ENCODE measurements at places on chromosomes 1 and 21. TPM values are rescaled to one million over a fixed set of nuclear protein-coding genes. Genes with fewer than 3 reads are reported as not detected.

- no peak for DNase-seq
- no peaks in the 10 kb centered on the region for H3K27me3 ChIP-seq
- no peak overlapping the region for H3K4me3 ChIP-seq
- H3K36me3 ChIP-seq: no peaks in the 10 kb centered on the region
- no peaks in the 10 kb centered on the region for H3K4me1 ChIP-seq
Measured at GRCh38 chr1:72018562-72018961, 263.8 kb downstream of the NEGR1 start.

GRCh38 chr1:54904476-54905048 is 17.6 kb upstream of the DHCR24 start:
- peaks cover 48% of the 10 kb centered on the region for H3K27me3 ChIP-seq
- DNase-seq: no peak
- H3K4me3 ChIP-seq: no peak overlapping the region
- H3K36me3 ChIP-seq: peaks cover 7% of the 10 kb centered on the region

RGS18 gene
- total RNA-seq: 106 TPM

CR1L gene
- total RNA-seq: 0.81 TPM

GRCh38 chr1:244083383-244083943 is 32.4 kb downstream of the ZBTB18 start:
- DNase-seq: no peak
- H3K36me3 ChIP-seq: peaks cover 7% of the 10 kb centered on the region
- H3K27me3 ChIP-seq: peaks cover 45% of the 10 kb centered on the region
- H3K4me3 ChIP-seq: no peak overlapping the region
- no peak overlapping the region for H3K27ac ChIP-seq

DNA sequence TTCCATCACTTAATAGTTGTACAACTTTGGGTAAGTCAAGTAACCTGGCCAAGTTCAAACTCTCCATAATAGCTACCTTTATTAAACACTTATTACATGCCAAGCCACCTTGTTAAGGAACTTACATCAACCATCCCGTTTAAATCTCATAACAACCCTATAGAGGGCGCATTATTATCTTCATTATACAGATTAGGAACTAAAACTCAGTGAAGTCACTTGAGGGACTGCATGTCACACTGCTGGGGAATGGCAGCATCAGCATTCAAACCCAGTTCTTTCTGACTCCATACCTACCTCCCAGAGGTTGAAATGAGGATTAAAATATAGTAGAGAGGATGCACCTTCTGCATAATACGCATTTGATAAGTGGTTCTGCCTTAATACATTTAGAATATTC is 47.1 kb upstream of the PLA2G2C start:
- no peak overlapping the region for H3K27ac ChIP-seq
- DNase-seq: no peak
- H3K4me1 ChIP-seq: peaks cover 6% of the 10 kb centered on the region
- no peaks in the 10 kb centered on the region for H3K36me3 ChIP-seq
- peaks cover 65% of the 10 kb centered on the region for H3K27me3 ChIP-seq

CLCA4 gene
- total RNA-seq: not detected

- H3K27me3 ChIP-seq: peaks cover 27% of the 10 kb centered on the region
- H3K27ac ChIP-seq: no peak overlapping the region
- DNase-seq: no peak
- peaks cover 3% of the 10 kb centered on the region for H3K36me3 ChIP-seq
Measured at GRCh38 chr1:199667089-199667488, 360.4 kb upstream of the NR5A2 start.

GRCh38 chr1:109312246-109312645 is 5.4 kb upstream of the MYBPHL start:
- DNase-seq: no peak
- no peak overlapping the region for H3K27ac ChIP-seq
- H3K4me1 ChIP-seq: peaks cover 2% of the 10 kb centered on the region
- peaks cover 47% of the 10 kb centered on the region for H3K27me3 ChIP-seq
- H3K36me3 ChIP-seq: no peaks in the 10 kb centered on the region

DNA sequence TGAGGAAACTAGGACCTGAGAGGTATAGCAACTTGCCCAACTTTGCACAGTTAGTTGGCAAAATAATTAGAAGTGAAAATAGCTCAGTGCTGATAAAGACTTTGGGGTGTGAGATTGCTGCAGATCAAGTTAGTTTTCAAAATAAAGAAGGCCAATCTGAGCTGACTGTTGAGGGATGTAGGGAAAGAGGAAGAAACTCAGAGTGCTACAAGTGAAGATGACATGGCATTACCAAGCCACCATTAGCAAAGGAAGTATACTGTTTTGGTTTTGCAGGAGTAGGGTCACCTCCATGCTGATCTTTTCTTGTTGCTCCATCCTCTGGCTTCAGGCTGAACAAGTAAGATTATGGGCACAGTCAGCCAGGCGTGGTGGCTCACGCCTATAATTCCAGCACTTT is 78.7 kb upstream of the ADAM30 start:
- peak overlapping the region; percentile 4 for H3K27ac ChIP-seq
- no peak overlapping the region for H3K4me3 ChIP-seq
- DNase-seq: no peak
- no peaks in the 10 kb centered on the region for H3K27me3 ChIP-seq
- peaks cover 9% of the 10 kb centered on the region for H3K36me3 ChIP-seq

ALX3 gene
- not detected for total RNA-seq

- H3K36me3 ChIP-seq: no peaks in the 10 kb centered on the region
- H3K27me3 ChIP-seq: no peaks in the 10 kb centered on the region
- no peak overlapping the region for H3K27ac ChIP-seq
- H3K4me3 ChIP-seq: no peak overlapping the region
- H3K4me1 ChIP-seq: peaks cover 24% of the 10 kb centered on the region
Measured at GRCh38 chr1:31977385-31978131, 36.1 kb upstream of the KHDRBS1 start.

DNA sequence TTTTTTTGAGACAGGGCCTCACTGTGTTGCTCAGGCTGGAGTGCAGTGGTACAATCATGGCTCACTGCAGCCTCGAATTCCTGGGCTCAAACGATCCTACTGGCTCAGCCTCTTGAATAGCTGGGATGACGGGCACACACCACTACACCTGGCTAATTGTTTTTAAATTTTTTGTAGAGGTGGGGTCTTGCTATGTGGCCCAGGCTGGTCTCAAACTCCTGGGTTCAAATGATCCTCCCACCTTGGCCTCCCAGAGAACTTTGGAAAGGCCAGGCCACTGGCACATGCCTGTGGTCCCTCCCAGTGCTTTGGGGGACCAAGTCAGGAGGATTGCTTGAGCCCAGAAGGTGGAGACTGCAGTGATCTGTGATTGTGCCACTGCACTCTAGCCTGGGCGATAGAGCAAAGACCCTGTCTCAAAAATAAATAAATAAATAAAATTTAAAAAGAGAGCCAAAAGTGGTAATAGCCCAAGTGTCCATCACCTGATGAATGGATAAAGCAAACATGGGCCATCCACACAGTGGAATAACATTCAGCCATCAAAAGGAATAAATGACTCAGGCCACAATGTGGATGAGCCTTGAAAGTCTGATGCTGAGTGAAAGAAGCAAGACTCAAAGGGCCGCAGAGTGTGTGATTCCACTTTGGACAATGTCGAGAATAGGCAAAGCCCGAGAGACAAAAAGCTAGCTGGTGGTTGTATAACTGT is 40.8 kb downstream of the PRSS38 start:
- H3K36me3 ChIP-seq: peaks cover 5% of the 10 kb centered on the region
- peaks cover 8% of the 10 kb centered on the region for H3K4me1 ChIP-seq
- H3K27ac ChIP-seq: no peak overlapping the region

DNA sequence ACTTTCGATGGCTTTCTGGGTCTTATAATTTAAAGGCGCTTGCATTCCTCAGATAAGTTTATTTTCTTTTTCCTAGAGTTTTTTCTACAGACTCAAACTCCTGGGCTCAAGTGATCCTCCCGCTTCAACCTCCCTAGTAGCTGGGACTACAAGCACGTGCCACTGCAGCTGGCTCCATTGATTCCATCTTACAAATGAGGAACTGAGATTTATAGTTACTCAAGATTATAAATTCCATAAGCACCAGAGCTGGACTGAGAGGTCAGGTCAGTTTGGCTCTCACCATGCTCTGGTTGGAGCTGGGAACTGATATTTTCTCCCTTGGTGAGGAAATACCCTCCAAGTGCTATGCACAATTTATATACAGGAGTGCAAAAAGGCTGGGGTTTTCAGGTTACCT is 13.4 kb upstream of the PRPF38B start:
- H3K4me1 ChIP-seq: no peaks in the 10 kb centered on the region
- H3K27ac ChIP-seq: no peak overlapping the region
- no peaks in the 10 kb centered on the region for H3K27me3 ChIP-seq
- H3K36me3 ChIP-seq: peaks cover 4% of the 10 kb centered on the region

DNA sequence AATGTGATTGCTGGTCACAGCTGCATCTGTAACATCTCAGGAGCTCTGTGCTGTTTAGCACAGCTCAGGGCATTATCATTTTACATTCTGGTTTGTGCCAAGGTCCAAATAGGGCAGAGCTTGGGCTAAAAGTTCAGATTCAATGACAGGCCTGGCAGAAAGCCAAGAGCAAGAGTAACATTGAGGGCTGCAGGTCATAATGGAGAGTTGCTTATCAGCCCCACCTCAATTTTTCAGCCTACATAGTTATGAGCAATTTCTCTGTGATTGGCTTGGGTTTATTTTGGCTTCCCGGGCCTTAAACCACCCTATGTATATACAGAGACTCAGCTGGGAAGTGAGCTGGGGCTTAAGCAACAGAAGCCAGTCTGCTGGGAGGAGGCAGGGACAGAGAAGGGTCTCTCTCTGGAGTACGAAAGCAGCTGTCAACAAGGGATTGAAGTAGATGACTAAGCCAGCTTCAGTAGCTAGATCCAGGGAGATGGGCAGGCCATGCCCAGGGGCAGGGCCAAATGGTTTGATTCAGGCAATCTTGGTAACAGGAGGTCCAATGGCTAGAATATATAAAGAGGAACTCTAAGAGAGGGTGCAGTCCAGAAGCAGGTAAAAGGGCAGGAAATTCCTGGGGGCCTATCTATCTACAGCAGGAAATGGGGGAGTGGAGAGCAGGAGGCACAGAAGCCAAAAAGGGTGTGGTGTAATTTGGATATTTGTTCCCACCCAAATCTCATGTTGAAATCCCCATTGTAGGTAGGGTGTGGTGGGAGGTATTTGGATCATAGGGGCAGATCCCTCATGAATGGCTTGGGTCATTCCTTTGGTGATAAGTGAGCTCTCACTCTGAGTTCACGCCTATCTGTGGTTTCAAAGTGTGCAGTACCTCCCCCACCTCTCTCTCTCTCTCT is 49.0 kb downstream of the BRINP2 start:
- H3K27ac ChIP-seq: no peak overlapping the region
- no peak for DNase-seq
- H3K27me3 ChIP-seq: no peaks in the 10 kb centered on the region
- no peak overlapping the region for H3K4me3 ChIP-seq

DNA sequence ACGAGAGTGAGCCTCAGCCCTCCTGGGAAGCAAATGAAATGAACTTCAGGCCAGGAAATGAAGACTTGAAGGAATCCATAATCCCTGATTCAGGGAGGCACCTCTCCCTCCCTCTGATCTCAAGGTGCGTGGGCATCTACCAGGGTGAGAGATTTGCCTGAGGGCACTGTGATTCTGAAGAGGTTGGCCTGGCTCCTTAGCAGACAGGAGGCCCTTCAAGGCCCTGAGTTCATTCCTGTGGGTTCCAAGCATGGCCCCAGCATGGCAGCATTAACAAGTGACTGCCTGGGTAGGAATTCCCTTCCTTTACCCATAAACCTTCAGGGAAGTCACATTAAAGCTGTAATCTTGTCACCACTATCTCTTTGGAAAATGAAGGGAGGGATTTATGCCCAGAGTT is 29.8 kb upstream of the IFNGR2 start:
- H3K4me3 ChIP-seq: no peak overlapping the region
- peaks cover 8% of the 10 kb centered on the region for H3K4me1 ChIP-seq
- no peaks in the 10 kb centered on the region for H3K36me3 ChIP-seq

GRCh38 chr1:190159146-190159545 is 318.5 kb downstream of the BRINP3 start:
- H3K27me3 ChIP-seq: no peaks in the 10 kb centered on the region
- H3K4me3 ChIP-seq: no peak overlapping the region
- no peak overlapping the region for H3K27ac ChIP-seq
- H3K36me3 ChIP-seq: no peaks in the 10 kb centered on the region
- no peaks in the 10 kb centered on the region for H3K4me1 ChIP-seq

GPR37L1 gene
- total RNA-seq: not detected

- H3K27ac ChIP-seq: no peak overlapping the region
- no peak for DNase-seq
- H3K4me1 ChIP-seq: no peaks in the 10 kb centered on the region
- peaks cover 28% of the 10 kb centered on the region for H3K27me3 ChIP-seq
- no peaks in the 10 kb centered on the region for H3K36me3 ChIP-seq
Measured at GRCh38 chr21:37528150-37528937, 161.8 kb downstream of the DYRK1A start.

GRCh38 chr1:204649721-204650521 is 35.6 kb downstream of the LRRN2 start:
- H3K27me3 ChIP-seq: peaks cover 33% of the 10 kb centered on the region
- DNase-seq: no peak
- no peak overlapping the region for H3K27ac ChIP-seq
- no peak overlapping the region for H3K4me3 ChIP-seq

- no peaks in the 10 kb centered on the region for H3K27me3 ChIP-seq
- peak overlapping the region; percentile 15 for H3K4me3 ChIP-seq
- H3K27ac ChIP-seq: peak overlapping the region; percentile 76
- peaks cover 7% of the 10 kb centered on the region for H3K4me1 ChIP-seq
- peaks cover 2% of the 10 kb centered on the region for H3K36me3 ChIP-seq
Measured at GRCh38 chr1:19326748-19327065, 14.6 kb downstream of the SLC66A1 start.

GRCh38 chr1:85146972-85147359 is 53.9 kb downstream of the SYDE2 start:
- H3K27ac ChIP-seq: no peak overlapping the region
- no peak overlapping the region for H3K4me3 ChIP-seq
- DNase-seq: no peak
- peaks cover 2% of the 10 kb centered on the region for H3K4me1 ChIP-seq

GBP1 gene
- total RNA-seq: 27.3 TPM

DNA sequence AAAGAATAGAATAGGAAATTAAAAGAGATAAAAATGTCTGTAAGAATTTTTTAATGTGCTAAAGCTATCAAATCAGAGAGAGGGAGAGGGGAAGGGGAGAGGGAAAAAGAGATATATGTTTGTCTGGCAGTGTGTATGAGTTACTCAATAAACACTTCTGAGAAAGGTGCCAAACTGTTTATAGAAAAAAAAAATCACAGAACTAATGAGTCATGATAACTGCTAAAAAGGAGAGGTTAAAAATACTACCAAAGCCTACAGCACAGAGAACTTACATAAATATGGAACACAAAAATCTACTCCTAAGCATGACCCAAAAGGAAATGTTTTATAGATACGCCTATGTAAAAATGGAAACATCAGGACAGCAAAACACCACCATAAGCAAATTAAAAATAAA is 45.4 kb downstream of the SELENOF start:
- no peak for DNase-seq
- no peaks in the 10 kb centered on the region for H3K27me3 ChIP-seq
- H3K27ac ChIP-seq: peak overlapping the region; percentile 74
- H3K4me1 ChIP-seq: peaks cover 8% of the 10 kb centered on the region
- no peaks in the 10 kb centered on the region for H3K36me3 ChIP-seq

- H3K4me1 ChIP-seq: peaks cover 25% of the 10 kb centered on the region
- peak overlapping the region; percentile 88 for H3K4me3 ChIP-seq
- no peak overlapping the region for H3K27ac ChIP-seq
- no peak for DNase-seq
- no peaks in the 10 kb centered on the region for H3K36me3 ChIP-seq
Measured at GRCh38 chr1:36321119-36321951, 2.1 kb downstream of the EVA1B start.

SPATA6 gene
- total RNA-seq: 5.6 TPM

ATP6V1G3 gene
- not detected for total RNA-seq

GRCh38 chr1:223704921-223705878 is 7.1 kb upstream of the CAPN2 start:
- H3K36me3 ChIP-seq: peaks cover 4% of the 10 kb centered on the region
- H3K4me3 ChIP-seq: no peak overlapping the region
- H3K27ac ChIP-seq: no peak overlapping the region
- peaks cover under 1% of the 10 kb centered on the region for H3K27me3 ChIP-seq
- no peak for DNase-seq

- H3K36me3 ChIP-seq: no peaks in the 10 kb centered on the region
- H3K4me1 ChIP-seq: peaks cover 2% of the 10 kb centered on the region
- peaks cover 22% of the 10 kb centered on the region for H3K27me3 ChIP-seq
- DNase-seq: no peak
Measured at GRCh38 chr1:178572604-178573003, 59.7 kb downstream of the TEX35 start.
